ENCODE measurements at places on chromosomes 3 and 15.

DNA sequence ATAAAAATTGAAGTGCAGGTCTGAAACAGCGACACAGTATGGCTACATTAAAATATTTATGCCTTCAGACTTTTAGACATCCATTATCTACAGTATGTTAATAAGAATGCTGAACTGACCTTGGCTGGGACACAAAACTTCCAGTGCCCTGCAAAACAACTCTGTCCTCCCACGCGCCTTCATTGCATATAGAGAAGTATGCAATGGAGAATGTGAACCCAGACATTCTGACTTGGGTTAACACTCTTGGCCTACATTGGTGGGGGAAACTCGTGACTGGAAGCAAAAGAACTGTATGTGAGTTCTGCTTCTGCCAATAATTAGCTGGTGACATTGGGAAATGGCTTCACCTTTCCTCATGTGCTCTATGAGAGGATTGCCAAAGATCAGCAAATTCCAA lies 110.5 kb upstream of the SLC24A5 start:
- no peak for DNase-seq
- no peaks in the 10 kb centered on the region for H3K27me3 ChIP-seq
- no peaks in the 10 kb centered on the region for H3K36me3 ChIP-seq
- H3K27ac ChIP-seq: no peak overlapping the region

DNA sequence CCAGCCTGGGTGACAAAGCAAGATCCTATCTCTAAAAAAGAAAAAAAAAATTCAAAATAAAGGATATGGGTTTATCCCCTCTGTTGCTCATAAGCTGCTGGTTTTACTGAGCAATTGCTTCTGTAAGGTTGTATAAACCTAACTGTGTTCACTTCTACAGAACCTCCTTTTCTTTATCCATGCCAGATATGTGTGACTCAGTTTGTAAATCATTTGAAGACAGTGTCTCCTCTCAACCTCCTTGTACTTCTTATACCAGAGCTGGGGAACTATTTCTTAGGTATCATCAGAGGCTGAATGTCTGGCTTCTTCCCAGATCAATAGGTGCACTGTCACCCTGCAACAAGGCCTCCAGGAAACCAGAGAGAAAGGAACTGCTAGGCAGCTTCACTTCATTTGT lies 273.8 kb downstream of the CD47 start:
- no peak overlapping the region for H3K27ac ChIP-seq
- H3K36me3 ChIP-seq: no peaks in the 10 kb centered on the region
- H3K4me1 ChIP-seq: no peaks in the 10 kb centered on the region
- H3K27me3 ChIP-seq: peaks cover 7% of the 10 kb centered on the region

DNA sequence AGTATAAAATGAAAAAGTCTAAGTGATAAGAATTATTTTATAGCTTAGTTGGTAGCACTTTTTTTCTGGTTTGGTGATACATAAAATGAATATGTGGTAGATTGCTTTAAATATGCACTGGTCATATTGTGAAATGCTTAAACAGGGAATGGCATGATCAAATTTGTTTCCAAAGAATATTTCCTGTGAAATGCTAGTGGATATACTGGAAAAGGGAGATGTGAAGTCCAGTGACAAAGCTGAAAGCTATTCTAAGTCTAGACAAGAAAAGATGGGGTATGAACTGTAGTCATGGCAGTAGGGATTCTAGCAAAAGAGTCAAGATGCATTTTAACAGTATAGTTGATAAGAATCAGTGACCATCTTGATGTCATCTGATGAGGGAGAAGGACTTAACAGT lies 98.9 kb upstream of the MME start:
- H3K4me1 ChIP-seq: no peaks in the 10 kb centered on the region
- no peak overlapping the region for H3K4me3 ChIP-seq
- H3K36me3 ChIP-seq: no peaks in the 10 kb centered on the region

GRCh38 chr3:159028706-159029105 lies 226.9 kb downstream of the MFSD1 start:
- H3K4me1 ChIP-seq: no peaks in the 10 kb centered on the region
- H3K4me3 ChIP-seq: no peak overlapping the region
- H3K27ac ChIP-seq: no peak overlapping the region
- DNase-seq: no peak
- H3K27me3 ChIP-seq: peaks cover 7% of the 10 kb centered on the region

GRCh38 chr15:67136802-67137201 lies 71.4 kb downstream of the SMAD3 start:
- no peak overlapping the region for H3K4me3 ChIP-seq
- no peaks in the 10 kb centered on the region for H3K27me3 ChIP-seq
- peak overlapping the region; percentile 97 for H3K27ac ChIP-seq
- H3K36me3 ChIP-seq: no peaks in the 10 kb centered on the region
- H3K4me1 ChIP-seq: peaks cover 54% of the 10 kb centered on the region

DNA sequence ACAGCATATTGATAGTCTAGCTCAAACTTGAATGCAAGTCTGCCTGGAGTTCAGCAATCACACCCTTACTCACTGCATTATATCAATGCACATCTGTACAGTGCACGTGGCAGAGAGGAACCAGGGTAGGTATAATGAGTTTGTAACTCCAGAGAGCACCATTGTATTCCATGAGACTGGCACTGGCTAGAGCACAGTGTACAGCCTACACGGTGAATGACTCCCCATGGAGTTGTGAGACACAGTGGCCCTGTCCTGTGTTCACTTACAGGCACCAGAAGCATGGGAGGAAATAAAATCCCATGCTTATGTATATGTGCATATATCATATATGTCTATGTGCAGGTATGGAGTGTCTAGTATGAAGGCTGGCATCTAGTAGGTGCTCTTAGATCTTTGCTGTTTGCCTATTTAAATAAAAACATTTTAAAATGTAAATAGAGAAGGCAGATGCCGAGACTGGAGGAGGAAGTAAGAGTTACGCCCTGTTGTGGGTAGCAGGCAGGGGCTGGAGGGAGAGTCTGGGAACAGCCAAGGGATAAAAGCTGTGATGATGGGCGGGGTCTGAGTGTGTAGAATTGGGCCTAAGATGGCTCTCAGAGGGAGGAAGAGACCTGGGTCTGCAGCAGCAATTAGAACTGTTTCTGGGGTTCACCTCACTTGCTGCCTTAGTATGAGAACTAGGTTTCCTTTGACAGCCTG lies 360.7 kb upstream of the ICE2 start:
- no peaks in the 10 kb centered on the region for H3K36me3 ChIP-seq
- no peaks in the 10 kb centered on the region for H3K27me3 ChIP-seq
- H3K27ac ChIP-seq: peak overlapping the region; percentile 94
- no peak for DNase-seq
- peak overlapping the region; percentile 82 for H3K4me3 ChIP-seq

GRCh38 chr3:15638891-15639262 lies 37.3 kb downstream of the BTD start:
- H3K36me3 ChIP-seq: peaks cover 28% of the 10 kb centered on the region
- H3K4me1 ChIP-seq: peaks cover 24% of the 10 kb centered on the region
- no peak overlapping the region for H3K4me3 ChIP-seq
- H3K27ac ChIP-seq: no peak overlapping the region

- no peak for DNase-seq
Measured at GRCh38 chr15:59678620-59679019, 10.5 kb downstream of the BNIP2 start.

DNA sequence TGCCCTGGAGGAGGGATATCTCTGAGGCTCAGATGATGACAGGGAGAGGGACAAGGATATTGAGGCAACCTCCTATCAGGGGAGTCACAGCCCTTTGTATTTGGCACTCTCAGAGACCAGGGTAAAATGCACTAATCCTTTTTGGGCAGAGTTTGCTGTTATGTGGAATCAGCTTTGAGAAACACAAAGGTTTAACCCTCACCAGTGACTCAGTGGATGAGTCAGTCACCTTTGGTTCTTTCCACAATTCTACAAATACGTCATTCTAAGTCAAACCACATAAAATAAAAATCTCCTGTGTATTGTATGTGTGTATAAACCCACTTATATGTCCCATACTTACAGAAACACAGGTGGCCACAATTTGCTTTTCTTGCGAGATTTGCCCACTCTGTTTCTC lies 5.1 kb downstream of the LSAMP start:
- H3K27ac ChIP-seq: no peak overlapping the region
- H3K4me1 ChIP-seq: no peaks in the 10 kb centered on the region
- H3K36me3 ChIP-seq: no peaks in the 10 kb centered on the region
- H3K27me3 ChIP-seq: peaks cover 13% of the 10 kb centered on the region
- no peak for DNase-seq

GRCh38 chr3:151875759-151876158 lies 2.3 kb downstream of the SUCNR1 start:
- H3K4me1 ChIP-seq: peaks cover 10% of the 10 kb centered on the region
- H3K27me3 ChIP-seq: peaks cover 3% of the 10 kb centered on the region
- H3K27ac ChIP-seq: no peak overlapping the region
- no peaks in the 10 kb centered on the region for H3K36me3 ChIP-seq
- no peak overlapping the region for H3K4me3 ChIP-seq

DNA sequence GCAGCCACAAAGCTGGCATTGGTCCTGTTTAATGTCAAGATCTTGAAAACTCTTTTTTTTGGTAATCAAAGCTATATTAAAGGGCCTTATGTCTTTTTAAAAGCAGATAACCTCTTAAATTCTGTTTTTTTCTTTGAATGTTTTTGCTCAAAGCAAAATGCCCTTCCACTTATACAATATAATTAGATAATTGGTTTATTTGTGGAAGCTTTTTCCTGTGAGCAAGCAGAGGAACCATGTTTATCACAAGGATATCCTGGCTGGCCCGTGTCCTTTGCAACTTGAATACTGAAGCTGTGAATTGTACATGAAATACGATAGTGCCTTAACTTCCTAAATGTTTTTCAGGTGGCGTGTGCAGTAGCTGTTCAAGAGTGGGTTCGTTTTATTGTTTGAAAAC lies 2.6 kb downstream of the ST3GAL6 start:
- H3K4me3 ChIP-seq: no peak overlapping the region
- peaks cover 9% of the 10 kb centered on the region for H3K4me1 ChIP-seq
- no peak for DNase-seq
- peaks cover 9% of the 10 kb centered on the region for H3K27me3 ChIP-seq
- no peaks in the 10 kb centered on the region for H3K36me3 ChIP-seq

GRCh38 chr3:16928386-16929132 lies 43.8 kb downstream of the PLCL2 start:
- H3K27ac ChIP-seq: peak overlapping the region; percentile 21
- H3K27me3 ChIP-seq: no peaks in the 10 kb centered on the region
- no peak for DNase-seq
- H3K4me1 ChIP-seq: peaks cover 48% of the 10 kb centered on the region
- peak overlapping the region; percentile 27 for H3K4me3 ChIP-seq
- no peaks in the 10 kb centered on the region for H3K36me3 ChIP-seq

DNA sequence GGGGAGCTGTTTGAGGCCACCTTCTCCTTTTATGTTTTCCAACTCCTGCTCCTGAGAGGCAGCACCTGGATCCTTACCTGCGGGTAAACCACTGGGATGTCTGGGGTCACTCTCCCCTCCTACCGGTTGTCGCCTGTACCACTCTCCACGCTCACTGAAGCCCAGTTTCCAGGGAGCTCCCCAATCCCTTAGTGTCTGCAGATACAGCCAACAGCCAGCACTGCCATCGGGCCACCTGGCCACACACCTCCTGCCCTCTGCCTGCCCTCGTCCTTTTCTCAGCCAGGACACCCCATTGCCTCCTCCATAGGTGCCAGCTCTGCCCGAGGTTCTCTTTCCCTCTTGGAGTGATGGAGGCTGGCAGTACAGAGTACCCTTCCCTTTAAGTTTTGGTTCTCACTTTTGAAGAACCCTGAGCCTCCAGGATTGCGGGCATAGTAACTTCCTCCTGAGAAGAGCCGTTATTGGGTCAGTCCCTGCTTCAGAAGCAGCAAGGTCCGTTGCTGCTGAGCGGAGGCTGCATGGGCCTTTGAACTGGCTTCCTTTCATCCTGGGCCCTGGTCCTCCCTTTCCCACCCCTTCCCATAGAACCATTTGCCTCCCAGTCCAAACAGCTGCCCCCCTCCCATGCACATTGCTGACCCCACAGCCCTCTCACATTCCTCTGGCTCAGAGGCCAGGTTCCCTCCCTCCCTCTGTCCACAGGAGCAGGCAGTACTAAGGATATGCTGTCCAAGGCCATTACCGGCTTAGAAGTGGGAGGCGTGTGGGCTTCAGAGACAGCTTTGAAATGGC lies 30.9 kb downstream of the ARNT2 start:
- H3K36me3 ChIP-seq: no peaks in the 10 kb centered on the region
- no peaks in the 10 kb centered on the region for H3K4me1 ChIP-seq
- H3K27me3 ChIP-seq: peaks cover 5% of the 10 kb centered on the region
- DNase-seq: no peak
- H3K27ac ChIP-seq: no peak overlapping the region
- no peak overlapping the region for H3K4me3 ChIP-seq

GRCh38 chr3:13249664-13250390 lies 170.3 kb downstream of the NUP210 start:
- H3K36me3 ChIP-seq: no peaks in the 10 kb centered on the region
- no peak overlapping the region for H3K27ac ChIP-seq
- DNase-seq: no peak
- H3K27me3 ChIP-seq: peaks cover 7% of the 10 kb centered on the region
- no peaks in the 10 kb centered on the region for H3K4me1 ChIP-seq

DNA sequence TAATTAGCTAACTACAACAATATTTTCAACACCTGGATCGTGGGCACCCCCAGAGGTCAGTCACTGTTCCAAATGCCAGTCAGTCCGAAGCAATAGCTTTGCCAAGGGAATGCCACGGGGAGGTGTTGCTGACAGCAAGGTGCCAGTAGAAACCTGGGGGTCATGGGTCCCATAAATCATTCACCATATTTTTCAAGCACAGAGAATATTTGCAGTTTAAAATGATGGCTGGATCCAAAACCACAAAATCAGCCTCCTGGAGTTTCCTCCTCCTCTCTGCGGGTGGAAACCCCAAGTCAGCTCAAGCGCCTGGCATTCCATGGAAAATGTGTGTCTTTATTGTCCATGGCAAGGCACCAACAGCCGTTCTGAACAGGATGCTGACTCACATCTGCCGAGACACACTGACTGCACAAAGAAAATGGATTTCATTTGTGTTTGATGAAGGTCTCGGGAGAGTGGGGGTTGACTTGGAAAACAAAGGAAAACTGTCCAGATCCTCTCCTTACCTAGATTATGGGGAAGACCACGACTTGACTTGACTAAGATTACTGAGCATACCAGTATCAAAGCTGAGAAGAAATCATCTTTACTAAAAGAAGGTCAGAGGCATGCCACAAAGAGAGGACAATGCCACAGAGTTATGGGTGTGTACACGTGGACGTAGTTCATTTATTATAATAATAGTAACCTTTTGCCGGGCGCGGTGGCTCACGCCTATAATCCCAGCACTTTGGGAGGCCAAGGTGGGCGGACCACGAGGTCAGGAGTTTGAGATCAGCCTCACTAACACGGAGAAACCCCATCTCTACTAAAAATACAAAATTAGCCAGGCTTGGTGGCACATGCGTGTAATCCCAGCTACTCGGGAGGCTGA lies 26.4 kb downstream of the ANXA2 start:
- no peaks in the 10 kb centered on the region for H3K27me3 ChIP-seq
- no peak for DNase-seq
- no peak overlapping the region for H3K4me3 ChIP-seq
- no peaks in the 10 kb centered on the region for H3K36me3 ChIP-seq
- no peak overlapping the region for H3K27ac ChIP-seq

- H3K4me3 ChIP-seq: no peak overlapping the region
- H3K27ac ChIP-seq: no peak overlapping the region
- no peak for DNase-seq
- no peaks in the 10 kb centered on the region for H3K27me3 ChIP-seq
- no peaks in the 10 kb centered on the region for H3K36me3 ChIP-seq
- H3K4me1 ChIP-seq: no peaks in the 10 kb centered on the region
Measured at GRCh38 chr3:81218023-81218422, 543.4 kb downstream of the GBE1 start.

All from naive thymus-derived CD8-positive, alpha-beta T cell (primary cell).